ENCODE measurements at places on chromosomes 2 and 18.

DNA sequence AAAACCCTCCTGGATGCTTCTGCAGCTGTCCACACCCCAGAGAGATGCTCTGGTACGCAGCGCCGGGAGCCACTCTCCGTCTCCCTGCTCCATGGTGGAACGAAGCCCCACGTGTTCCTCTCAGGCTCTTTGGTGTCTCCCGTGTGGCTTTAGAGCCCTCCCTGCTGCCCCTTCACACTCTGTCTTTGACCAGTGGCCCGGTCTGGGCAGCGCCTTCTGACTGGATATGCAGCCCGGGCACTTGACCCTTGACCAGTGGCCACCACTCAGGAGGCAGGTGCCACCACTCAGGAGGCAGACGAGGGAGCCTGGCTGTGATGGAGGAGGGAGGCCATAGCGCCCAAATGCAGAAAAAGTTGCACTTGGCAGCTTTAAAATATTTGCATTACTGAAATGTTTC lies 214.5 kb upstream of the SALL3 start:
- DNase-seq = no peak

- DNase-seq = no peak
These were observed 34.9 kb downstream of the GPD2 start for GRCh38 chr2:156470975-156471583.

DNA sequence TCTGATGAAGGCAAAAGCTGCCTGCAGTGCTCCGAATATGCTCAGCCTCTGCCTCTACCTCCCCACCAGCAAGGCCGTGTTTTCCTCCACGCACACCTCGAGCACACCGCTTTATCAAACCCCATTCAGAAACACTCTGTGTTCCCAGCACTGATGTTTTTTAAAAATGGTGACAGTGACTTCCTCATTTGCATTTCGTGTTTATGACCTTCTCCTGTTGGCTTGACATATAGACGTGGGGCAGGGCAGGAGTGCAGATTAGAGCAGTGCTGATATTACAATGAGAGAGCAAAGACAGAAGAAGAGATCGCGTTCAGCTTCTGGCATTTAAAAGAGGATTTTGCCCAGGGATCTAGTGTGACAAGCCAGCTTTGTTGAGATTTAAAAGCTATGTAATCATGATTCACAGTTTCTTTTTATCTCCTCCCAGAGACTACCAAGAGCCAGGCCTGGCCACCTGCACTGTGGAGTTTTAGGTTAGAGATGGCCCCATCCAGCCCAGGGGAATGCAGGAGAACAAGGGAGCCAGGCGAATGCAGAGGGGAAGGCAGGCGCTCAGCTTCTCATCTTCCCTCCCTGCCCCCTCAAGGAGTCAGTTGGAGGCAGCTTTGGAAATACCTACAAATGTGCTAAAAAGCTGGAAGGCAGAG lies 61.5 kb upstream of the NEDD4L start:
- DNase-seq = no peak

DNA sequence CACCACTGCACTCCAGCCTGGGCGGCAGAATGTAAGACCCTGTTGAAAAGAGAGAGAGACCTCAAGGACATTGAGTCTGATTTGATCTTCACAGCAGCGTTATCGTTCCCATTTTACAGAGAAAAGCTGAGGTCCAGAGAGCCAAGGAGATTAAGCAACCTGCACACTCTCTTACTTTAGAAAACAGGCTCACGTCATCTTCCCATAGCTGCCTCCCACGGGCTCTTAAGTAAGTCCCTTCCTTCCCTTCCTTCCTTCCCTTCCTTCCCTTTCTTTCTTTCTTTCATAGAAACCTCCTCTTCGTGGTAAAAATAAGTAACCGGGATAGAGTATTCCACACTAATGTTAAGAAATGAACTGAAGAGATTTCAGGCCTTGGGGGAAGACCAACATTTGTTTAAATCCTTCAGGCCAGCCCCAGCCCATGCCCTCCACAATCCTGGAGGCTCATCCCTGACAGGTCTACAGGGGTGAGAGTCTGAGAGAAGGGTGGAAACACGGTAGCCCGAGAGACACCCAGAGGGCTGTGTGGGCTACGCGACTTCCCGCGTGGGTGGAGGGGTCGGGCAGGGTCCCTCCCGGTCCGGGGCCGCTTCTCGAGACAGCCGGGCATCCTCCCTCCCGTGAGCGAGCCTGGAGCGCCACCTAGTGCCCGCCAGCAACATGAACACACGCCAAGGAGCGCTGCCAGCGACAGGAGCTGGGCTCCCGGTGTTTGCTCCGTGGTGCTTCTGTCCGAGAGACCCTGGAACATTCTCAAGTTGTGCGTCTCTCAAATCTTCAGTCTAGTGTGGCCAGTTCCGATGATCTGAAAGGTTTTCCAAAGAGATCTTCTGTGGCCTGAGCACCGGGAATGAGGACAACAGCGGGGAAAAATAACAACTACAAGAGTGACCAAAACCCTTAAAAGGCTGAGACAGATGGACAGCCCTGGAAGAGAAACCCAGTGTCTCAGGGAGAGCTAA lies 160.3 kb downstream of the INO80D start:
- peak; percentile 2 for DNase-seq

DNA sequence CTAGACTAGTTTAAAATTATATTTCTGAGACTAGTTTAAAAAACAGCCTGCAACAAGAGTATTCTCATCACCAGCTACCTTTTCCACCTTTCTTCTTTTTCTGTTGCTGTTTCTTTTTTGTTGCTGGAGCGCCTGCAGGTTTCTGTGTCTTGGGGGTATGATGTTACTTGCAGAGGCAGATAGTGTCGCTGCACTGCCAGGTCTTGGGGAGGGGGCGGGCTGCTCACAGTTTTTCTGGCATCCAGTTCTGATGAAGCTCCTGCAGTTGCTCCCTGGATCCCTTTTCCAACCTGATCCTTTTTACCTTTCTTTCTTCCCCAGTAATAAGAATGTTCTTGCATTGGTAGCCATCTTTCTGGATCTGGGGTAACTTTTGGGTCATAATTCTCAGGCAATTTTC lies 8.0 kb upstream of the C18orf32 start:
- DNase-seq = no peak

GRCh38 chr2:144227427-144228105 lies 292.4 kb downstream of the ZEB2 start:
- DNase-seq = no peak

- no peak for DNase-seq
These were observed 28.2 kb downstream of the GREB1 start for GRCh38 chr2:11562011-11562410.

DNA sequence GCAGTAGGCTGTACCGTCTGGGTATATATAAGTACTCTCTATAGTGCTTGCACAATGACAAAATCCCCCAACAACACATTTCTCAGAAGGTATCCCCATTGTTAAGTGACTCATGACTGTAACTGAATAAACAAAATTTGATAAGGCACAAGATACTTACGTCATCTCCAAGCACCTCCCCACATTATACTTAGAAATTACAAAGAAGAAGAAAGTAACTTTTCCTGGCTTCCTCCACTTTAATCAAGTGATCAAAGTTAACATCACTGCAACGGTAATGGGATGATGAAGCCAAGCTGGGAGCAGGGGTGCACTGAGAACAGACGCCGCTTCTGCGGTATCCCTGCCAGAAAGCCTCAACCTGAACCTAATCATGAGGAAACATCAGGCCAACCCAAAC lies 9.7 kb downstream of the TNS1 start:
- DNase-seq = no peak

Measured in NCI-H524 treated with DMSO at 0.1 percent for 48 hours (cell line).